ENCODE measurements at places on chromosomes 5 and 9. TPM values are rescaled to one million over a fixed set of nuclear protein-coding genes. Genes with fewer than 3 reads are reported as not detected.
A peak's percentile ranks its signal among the peaks of the same experiment; 100 is the strongest.

GRCh38 chr5:141182248-141182647 lies at the start of gene PCDHB16:
TSS of gene PCDHB16 (plus strand) at chr5:141182387. CDS start at chr5:141182560, 173 bp downstream.
- no peak for DNase-seq

DNA sequence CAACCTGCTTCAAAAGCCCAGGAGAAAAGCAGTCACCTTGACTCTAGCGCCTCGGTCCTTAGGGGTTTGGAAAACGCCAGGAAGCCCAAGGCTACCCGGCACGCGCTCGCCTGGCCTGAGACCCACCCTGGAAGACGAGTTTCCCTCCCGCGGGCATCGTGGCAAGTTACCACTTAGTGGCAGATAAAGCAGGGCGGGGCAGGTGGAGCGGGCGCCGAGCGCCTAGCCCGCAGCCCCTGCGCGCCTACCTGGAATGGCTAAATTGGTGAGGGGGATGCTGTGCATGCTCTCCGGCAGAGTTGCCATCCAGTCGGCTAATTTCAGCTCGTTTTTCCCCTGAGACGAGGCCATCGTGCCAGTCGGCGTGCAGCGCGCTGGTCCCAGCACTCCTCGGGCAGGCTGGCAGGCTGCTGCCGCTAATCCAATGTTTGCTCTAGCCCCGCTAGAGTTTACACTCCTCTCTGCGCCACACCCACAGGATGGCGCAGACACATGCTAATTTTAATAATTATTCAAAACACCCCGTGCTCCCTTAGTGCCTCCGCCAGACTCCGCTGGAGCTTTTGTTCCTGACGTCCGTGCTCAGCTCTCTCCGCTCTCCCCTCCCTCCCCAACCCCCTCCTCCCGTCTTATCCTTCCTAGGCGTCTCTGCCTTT lies at the start of gene PLCXD3:
TSS of gene PLCXD3 (minus strand) at position 426 of the 656 bp plus-strand sequence. CDS start at position 351, 75 bp downstream.
- peak; percentile 22 for DNase-seq

DNA sequence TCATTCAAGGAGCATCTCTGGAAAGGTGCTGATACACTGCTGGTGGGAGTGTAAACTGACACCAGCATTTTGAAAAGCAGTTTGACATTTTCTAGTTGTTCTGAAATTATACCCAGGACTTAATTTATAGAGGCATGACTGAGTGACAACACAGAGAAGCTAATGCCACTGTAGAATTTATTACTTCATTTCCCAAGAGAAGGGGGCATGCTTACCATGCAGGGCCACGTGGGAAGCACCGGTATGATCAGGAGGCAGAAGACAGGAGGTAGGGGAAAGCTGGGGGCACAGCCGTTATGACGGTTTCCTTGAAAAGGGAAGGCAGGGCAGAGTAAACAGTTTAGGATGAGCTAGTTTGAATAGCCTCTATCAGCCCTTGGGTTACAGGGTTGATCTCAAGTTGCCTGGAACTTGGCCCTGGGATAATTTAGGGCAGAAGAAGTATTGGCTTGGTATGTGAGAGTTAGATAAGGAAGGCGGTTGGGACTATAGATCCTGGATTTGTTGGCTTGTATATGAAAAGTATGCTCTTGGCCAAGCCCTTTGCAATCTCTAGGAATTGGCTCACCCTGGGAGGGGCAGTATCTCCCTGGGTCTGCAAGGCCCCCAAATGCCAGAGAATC lies 305.7 kb downstream of the ENC1 start:
- DNase-seq: no peak

SMIM33 gene
- 3.4 TPM for total RNA-seq

PAEP gene
- total RNA-seq: not detected

GRCh38 chr5:68047035-68047434 lies 168.5 kb upstream of the PIK3R1 start:
- no peak for DNase-seq

SLC22A4 gene
- total RNA-seq: 8.3 TPM

AMBP gene
- total RNA-seq: 1.5 TPM

DNA sequence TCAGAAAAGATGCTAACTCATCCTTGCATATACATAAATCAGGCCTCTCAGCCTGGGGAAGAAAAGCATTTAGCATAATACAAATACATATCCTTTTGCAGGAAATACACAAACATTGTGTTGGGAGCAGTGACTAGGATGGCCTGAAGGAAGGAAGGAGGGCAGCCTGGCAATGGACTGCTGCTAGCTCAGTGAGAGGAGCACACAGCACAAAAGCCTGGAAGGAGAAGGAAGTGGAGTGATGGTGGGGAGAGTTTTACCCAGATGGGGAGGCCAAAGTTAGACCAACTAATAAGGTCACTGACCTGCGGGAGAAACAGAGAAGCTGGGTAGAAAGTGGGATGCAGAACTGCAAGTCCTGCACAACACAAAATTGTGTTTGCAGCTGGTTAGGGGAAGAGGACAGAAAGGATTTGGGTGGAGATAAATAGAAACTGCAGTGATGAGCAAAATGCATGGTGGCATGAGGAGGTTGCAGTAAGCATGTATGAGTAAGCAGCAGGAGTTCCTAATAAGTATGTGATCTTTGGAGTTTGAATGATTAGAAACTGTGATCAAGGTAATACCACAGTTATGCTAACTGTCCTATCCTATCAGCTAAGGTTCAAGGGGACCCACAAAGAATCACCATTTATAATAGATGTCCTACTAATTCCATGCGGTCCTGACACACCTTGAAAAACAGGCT lies 39.5 kb downstream of the SEMA6A start:
- DNase-seq: no peak
